ENCODE measurements at places on chromosomes 5 and 9.

- no peak for DNase-seq
These were observed 237.4 kb upstream of the WWC1 start for GRCh38 chr5:168054091-168054490.

- DNase-seq, result no peak
These were observed 8.9 kb downstream of the MRPL22 start for GRCh38 chr5:154949781-154950180.

GRCh38 chr5:68170826-68171558 lies 44.6 kb upstream of the PIK3R1 start:
- DNase-seq, result peak; percentile 55

- DNase-seq, result no peak
These were observed 20.5 kb upstream of the MEGF9 start for GRCh38 chr9:120734607-120735410.

DNA sequence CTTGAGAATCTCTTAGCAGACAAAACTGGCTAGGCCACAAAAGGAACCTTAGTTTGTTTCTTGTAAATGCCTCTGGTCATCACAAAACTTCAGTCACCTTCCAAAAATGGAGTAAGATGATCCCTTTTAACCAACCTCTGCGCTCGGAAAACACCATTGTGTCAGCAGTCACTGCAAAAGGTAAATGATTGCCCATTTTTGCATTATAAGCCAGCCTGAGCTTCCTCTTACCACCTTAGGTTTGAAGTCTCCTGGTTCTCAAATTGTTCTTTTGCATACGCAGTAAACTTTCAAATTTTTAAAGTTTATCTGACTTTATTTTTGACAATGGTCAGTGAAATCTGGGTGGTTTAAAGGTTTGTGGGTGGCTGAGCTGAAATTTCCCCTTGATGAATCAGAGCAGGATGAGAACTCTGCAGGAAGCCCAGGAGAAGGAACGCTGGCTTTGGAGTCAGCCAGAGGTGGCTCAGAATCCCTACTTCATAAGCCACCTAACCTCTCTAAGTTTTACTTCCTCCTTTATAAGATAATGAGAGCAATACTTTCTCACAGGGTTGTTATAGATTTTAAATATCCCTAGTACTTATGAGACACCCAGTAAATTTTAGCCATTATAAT lies 131.4 kb downstream of the MED10 start:
- DNase-seq, result no peak

- DNase-seq, result no peak
These were observed 103.1 kb upstream of the CLINT1 start for GRCh38 chr5:157961896-157962590.

DNA sequence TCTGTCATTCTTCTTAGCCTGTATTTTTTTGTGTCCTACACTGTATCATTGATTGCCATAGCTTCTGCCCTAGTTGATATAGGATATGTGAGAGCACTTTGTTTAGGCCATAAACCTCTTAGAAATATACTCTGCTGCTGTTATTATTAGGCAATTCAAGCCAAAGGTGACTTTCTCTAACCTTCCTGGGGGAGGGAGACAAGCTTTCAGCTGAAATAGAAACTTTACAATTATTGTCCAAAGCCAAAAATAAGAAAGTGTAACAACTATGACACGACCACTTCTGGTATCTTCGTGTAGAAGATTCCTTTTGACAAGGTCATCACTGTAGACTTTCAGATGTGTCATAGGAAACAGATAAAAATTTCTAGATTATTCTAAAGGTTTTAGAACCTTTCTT lies 12.2 kb upstream of the CSNK1A1 start:
- DNase-seq, result no peak

DNA sequence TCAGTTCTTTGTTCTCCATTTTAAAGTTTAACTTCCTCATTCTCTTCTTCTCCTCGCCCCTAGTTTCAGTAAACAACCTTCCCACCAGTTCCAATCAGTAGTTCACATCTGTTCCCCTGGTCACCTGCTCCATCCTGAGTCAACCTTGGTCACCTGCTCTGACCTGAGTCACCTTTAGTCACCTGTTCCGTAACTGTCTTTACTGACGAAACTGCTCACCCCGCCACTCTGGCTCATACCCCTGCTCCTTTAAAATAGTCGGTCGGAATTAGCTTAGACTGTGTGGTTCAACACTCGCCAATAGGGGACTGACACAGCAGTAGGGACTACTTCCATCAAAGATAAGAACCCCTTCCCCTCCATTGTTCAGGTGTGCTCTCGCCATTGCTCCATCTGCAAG lies 76.3 kb upstream of the GPBP1 start:
- DNase-seq, result no peak

DNA sequence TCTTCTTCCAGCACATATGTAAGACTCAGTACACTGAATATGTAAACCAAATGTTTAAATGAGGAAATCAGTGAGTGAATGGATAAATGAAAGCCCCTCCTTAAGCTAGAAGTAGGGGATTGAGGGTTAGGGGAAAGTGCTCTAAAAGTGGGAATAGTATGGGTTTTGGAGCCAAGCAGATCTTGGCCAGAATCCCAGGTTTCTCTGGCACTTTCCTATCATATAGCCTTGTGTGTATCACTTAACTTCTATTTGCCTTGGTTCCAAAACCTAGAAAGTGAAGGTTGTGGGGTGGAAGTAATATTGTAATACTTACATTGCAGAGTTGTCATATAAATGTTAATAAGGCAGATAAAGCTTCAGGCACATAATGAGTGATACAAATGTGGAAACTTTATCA lies 45.0 kb upstream of the SV2C start:
- DNase-seq, result no peak

DNA sequence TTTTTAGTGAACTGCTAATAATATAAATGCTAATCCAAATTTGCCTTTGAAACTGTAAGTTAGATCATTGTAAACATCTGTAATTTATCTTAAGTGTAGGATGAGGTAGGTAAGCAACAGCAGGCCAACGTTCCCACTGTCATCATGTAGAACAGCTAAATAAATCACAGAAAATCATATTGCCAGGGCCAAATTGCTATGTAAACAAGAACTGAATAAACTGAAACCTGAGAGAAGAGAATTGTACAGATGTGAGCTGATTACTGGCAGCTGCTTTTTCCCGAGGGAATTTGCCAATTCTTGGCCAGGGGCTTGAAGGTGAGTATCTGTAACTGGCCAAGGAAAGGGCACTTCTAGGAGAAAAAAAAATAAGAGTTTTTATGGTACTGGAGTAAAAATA lies 97.6 kb downstream of the CDH10 start:
- DNase-seq, result no peak

Measured in prostate gland (tissue), 2 donors.